ENCODE measurements at places on chromosomes 5 and 9.

- DNase-seq: no peak
Measured at GRCh38 chr5:89575319-89575718, 692.3 kb upstream of the MEF2C start.

- no peak for DNase-seq
Measured at GRCh38 chr9:126989847-126990842, 75.6 kb downstream of the RALGPS1 start.

DNA sequence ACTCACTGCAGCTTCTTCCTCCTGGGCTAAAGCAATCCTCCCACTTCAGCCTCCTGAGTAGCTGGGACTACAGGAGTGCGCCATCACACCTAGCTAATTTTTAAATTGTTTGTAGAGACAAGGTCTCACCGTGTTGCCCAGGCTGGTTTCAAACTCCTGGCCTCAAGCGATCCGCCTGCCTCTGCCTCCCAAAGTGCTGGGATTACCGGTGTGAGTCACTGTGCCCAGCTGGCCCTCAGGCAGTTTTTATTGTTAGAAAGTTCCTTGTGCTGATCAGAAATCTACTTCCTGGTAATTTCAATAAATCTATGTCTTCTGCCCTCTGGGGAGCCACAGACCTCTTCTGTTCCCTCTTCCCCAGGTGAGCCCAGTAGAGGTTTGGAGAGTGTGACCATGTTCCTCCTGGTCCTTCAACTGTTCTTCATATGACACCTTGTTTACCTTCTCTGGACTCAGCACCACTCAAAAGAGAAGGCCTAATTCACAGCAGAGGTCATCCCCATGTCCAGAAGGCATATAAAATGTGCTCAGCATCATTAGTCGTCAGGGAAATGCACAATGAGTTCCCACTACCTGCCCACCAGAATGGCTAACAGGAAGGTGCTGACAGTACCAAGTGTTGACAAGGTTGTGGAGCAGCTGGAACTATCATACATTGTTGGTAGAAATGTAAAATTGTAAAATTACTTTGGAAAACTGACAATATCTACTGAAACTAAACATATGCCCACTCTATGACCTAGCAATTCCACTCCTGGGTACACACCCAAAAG is 10.4 kb downstream of the TMOD1 start:
- DNase-seq: no peak

GRCh38 chr9:4272126-4272525 is 27.7 kb downstream of the GLIS3 start:
- DNase-seq: no peak

GRCh38 chr9:82382887-82383616 is 394.5 kb downstream of the SPATA31D1 start:
- DNase-seq: no peak

GRCh38 chr5:82097-82496 is 9.9 kb upstream of the PLEKHG4B start:
- DNase-seq: no peak

GRCh38 chr5:135053989-135054388 is 20.0 kb upstream of the PITX1 start:
- no peak for DNase-seq

GRCh38 chr5:161023551-161023950 is 171.5 kb upstream of the ATP10B start:
- no peak for DNase-seq

DNA sequence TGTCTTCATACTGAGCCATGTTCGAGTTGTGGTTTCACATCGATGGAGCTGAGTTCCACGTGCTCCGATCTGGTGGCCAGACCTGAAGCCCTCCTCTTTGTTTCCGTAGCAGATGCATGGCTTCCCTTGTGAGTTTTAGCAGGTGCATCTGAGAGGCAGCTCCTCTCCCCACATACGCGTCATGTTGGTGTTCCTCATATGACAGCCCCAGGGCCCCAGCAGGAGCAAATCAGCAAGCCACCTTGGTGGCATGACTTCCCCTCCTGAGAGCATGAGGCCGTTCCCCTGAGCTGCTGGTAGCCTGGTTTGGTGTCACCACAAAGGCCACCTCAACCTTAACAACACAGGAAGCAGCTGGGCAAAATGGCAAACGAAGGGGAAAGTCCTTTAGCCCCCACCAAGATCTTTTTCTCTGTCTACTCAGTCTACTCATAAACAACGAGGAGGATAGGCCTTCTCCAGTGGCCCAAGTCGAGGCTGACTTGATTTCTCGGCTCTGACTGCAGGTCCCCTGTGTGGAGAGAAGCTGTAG is 5.9 kb downstream of the CYFIP2 start:
- DNase-seq: no peak

DNA sequence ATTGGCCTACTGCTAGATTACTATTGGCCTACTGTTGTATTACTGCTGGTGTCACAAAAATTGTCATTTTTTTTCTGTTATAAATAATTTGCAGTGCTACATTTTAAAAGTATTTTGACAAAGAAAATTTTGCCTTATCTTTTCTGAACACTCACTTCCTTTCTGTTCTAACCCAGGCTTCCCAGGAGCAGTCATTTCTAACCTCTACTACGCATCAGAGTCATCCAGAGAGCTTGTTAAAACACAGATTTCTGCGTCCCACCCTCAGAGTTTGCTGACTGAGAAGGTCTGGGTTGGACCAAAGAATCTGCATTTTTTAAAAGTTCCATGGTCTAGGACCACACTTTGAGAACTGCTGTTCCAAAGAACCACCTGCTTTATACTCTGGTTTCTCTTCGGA is 306.1 kb downstream of the GLIS3 start:
- no peak for DNase-seq

DNA sequence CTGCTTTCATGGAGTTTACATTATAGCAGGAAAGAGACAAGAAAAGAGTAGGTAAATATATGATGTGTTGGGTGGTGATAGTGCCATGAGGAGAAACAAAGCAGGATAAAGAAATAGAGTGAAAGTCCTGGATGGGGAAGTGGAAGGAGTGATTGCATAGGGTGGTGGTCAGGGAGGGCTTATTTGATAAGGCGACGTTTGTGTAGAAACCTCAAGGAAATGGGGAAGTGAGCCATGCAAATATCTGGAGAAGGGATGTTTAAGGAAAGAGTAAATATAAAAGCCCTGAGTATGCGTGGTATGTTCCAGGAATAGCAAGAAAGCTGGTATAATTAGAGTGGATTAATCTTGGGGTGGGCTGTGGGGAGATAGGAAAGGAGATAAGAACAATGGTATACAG is 134.7 kb upstream of the SV2C start:
- DNase-seq: no peak

DNA sequence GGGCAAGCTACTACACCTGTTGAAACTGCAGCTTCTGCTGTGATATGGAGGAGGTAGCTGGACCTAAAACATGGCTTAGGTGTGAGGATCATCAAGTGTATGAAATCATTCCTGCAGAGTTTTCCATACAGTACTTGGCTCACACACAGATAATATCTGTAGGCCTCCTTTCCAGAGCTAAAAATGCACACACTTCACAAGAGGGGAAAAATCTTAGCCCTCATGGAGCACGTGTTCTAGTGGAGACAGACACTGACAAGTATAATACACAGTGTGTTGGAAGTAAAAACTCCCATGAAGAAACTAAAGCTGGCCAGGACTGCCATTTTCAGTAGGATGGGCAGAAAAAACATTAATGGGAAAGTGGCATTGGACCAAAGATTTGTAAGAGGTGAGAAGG is 216.7 kb downstream of the CTNND2 start:
- DNase-seq: no peak

GRCh38 chr5:107820429-107820828 is 149.7 kb upstream of the EFNA5 start:
- DNase-seq: no peak

GRCh38 chr5:146815411-146815810 is 63.1 kb downstream of the PPP2R2B start:
- no peak for DNase-seq

DNA sequence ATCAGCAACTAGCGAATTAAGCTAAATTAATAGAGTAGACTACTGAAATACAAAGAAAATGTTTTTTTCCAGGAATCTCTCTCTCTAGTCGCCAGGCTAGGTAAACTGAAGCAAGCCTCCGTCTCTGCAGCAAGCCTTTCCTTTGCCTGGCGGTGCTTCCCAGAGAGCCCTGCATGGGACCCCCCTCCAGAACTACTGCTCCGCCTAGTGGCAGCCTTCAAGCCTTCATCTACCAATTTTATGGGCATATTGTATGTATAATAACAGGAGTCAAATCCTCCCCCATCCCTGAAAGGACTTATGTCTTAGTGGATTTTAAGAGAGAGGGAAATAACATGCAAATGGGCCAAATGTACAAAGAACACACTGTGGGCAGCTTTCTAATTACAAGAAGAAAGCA is 241.9 kb downstream of the SAXO1 start:
- no peak for DNase-seq

DNA sequence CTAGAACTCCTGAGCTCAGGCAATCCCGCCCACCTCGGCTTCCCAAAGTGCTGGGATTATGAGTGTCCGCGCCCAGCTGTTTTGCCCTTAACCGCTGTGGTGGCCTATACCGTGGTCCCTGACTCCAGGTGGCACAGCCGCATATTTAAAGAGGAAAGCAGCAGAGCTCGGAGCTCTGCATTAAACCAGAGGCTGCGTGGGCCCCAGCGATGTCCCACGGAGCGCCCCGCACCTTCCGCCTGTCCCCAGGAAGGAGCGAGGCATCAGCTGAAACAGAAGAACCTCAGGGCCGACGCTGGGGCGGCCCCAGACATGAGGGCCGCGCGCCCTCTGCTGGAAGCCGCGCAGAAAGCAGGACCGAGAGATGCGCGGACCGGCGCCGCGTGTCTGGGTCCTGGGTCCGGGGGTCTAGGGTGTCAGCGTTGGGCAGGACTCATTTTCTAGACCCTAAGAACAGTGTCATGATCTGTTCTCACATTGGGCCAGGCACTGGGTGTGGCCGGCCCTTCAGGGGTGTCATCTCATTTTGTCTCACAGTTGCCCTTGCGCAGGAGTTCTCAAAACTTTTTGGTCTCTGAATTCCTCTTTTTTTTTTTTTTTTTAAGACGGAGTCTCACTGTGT is 37.7 kb downstream of the LAMC3 start:
- DNase-seq: no peak

DNA sequence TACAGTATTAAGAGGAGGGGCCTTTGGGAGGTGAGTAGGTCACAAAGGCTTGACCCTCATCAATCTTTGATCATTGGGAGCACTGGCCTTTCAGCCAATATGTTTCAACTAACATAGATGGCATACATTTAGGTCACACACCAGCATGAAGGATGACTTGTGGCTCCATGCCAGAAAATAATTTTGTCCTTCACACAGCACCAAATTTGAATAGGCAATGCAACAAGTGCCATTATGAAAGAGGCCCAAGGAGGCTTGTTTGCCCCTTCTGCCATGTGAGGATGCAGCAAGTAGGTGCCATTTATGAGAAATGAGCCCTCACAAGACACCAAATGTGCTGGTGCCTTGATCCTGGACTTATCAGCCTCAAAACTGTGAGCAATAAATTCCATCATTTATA is 81.1 kb downstream of the JAKMIP2 start:
- no peak for DNase-seq

DNA sequence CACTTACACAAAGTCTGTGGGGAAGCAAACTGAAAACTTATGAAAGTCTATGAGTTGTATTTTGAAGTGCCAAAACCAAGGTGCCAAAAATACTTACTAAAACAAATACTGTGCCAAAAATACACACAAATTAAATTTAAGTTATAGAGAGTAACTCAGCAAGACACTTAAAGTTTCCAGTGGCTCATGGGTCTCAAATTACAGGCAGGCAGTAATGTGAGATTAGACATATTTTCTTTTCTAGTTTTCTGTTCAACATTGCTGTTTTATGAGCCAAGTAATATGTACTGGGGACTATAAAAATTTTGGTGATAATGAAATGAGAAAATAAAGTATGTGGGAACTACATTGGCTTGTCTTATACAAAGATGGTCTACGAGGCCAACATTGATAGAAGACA is 172.2 kb upstream of the SNX2 start:
- no peak for DNase-seq

DNA sequence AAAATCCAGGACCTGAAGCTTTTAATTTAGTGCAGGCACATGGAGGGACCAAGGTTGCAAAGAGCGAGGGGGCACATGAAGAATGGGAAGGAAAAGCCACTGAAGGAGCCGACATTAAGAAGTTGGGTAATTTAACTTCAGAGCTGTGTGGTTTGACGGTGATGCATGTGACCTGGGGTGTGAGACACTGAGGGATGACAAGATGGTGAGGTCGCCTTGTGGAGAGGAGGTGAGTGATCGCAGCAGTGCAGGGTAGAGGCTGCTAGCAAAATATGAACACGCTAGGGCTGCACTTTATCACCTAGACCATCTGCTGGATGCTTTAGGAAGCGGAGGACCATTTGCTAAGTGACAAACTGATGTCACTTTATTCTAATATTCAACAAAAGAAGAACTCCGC is 339.0 kb upstream of the KIF2A start:
- DNase-seq: no peak

DNA sequence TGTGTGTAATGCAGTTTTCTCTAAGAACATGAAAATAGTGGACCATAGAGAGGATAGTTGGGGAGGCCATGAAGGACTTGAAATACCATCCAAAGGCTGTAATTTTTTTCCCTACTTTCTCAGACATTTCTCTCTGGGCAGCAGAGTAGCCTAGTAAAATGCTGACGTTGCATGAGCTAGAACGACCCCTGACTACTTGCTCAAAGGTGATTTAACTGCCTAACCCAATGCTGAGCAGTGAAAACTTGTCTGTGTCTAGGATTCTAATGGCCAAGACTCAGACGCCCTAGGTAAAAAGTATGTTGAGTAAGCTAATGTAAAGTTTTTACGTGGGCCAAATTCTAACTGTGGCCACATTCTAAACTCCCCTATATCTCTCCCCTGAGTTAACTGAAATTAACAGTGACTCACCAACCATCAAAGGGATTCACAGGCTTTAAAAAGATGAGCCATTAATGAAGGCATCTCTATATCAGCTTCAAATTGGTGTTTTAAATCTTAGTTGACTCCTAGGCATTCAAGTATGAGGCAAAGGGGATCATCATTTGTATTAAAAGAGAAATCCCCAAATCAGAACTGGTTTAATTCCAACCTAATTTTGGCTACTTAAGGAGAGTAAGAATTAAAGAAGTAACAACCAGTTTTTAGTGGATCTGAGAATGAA is 121.0 kb upstream of the GAS1 start:
- no peak for DNase-seq

DNA sequence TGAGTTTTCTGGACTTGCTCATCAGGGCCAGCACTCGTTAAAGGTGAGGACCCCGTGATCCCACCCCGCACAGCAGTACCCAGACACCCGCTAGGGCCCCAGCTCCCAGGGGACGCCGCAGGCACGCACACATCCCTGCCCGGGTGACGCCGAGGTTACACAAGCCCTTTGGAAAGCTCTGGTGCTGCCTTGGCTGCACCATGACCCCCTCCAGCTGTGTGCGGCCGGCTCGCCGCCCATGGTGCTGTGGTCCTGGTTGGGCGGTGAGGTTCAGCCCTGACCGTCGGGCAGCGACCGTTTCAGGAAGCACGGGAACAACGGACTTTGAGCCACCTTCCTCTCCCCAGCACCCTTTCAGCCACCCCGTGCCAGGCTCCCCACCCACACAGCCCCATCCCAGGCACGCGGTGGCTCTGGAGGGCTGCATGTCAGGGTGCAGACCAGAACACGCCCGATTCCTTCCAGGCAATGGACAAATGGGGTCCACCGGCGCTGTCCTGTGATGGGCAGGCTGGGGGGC is 7.5 kb upstream of the SLC12A7 start:
- no peak for DNase-seq

GRCh38 chr9:90842176-90842777 is 40.7 kb downstream of the SYK start:
- DNase-seq: no peak
